ENCODE measurements at places on chromosomes 5 and 9.

DNA sequence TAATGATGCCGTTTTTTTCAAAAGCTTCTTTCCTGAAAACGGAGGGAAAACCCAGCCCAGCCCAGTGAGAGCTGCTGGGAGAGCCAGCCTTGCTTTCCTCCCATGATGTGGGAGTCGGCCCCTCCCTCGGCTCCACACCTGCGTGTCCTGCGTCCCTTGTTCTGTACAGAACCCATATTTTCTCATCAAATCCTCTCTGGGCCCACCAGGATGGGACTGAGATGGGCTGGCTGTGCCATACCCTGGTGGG lies 8.9 kb downstream of the FLT4 start:
- peak; percentile 24 for DNase-seq

GRCh38 chr9:7704543-7704942 lies 95.0 kb downstream of the DMAC1 start:
- no peak for DNase-seq

- DNase-seq: no peak
Observed at GRCh38 chr5:154296525-154297159, 106.1 kb downstream of the GALNT10 start.

DNA sequence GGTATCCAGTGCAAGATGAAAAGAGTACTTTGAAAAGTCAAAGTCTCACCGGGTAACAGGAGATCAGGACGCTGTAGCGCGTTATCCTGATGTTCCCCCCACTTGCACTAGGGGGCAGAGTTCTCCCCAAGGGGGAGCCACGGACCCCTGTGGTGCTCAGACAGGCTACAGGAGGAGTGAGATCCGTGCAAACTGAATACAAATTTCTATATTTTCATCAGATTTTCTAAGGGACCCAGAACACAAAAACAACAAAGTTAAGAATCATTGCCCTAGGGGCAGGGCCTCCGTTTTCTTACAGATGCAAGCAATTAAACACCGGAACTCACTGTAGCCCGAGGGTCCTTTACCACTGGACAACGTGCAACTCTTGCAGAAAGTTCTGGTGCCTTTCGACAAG lies 2.0 kb downstream of the MYO10 start:
- DNase-seq: peak; percentile 83

DNA sequence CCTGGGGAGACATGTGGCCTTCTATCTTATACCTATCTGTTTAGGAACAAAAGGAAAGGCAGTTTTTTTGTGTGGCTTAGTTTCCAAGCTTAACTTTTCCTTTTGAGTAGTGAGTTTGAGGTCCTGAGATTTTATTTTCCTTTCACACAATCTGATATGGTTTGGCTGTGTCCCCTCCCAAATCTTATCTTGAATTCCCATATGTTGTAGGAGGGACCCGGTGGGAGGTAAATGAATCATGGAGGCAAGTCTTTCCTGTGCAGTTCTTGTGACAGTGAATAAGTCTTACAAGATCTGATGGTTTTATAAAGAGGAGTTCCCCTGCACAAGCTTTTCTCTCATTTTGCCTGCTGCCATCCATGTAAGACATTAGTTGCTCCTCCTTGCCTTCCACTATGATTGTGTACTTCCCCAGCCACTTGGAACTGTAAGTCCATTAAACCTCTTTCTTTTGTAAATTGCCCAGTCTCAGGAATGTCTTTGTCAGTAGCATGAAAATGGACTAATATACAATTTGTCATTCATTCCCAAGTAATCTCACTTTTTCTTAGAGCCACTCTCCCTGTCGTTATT lies 4.7 kb upstream of the CLTB start:
- no peak for DNase-seq

- no peak for DNase-seq
Observed at GRCh38 chr5:122173474-122174415, 44.4 kb downstream of the ZNF474 start.

Data from SK-N-SH (cell line).